ENCODE measurements at places on chromosomes 13 and 19.
A peak's percentile ranks its signal among the peaks of the same experiment; 100 is the strongest.

GRCh38 chr19:37920591-37921450 lies 13.8 kb downstream of the SIPA1L3 start:
- DNase-seq = no peak

GRCh38 chr13:99431927-99432608 lies 69.2 kb upstream of the TM9SF2 start:
- DNase-seq = no peak

DNA sequence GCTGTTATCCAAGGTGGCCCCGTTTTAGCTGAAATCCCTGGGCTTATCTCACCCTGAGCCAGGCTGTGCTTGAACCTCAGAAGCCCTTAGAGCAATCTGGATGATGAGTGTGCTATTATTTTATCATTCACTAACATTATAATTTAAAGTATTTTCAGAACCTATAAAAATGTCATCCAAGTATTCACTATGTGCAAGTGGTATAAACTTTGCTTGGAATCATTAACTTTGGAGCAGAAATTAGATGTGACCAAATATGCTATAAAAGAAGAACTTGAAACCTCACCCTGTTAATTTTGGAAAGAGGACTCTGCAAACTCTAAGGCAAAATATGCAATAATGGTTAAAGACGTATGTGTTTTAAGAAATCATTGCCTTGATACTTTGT lies 147.5 kb downstream of the USP12 start:
- DNase-seq = no peak

DNA sequence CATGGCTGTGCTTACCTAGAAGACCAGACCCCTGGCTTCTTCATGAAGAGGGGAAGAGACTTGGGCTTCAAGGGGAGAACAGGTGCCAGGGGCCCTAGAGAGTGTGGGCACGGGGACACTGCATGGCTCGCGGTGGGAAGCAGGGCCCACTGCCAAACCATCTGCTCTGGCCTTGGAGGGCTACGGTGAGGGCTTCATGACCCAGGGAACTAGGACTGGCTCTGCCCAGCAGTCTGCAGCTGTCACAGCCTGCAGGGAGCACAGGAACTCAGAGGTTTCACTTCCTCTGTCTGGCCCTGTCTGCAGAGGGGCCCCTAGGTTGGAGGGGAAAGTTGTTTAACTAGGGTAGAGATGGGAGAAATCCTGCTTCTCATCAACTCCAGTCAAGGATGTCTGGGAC lies 4.3 kb downstream of the ERCC1 start:
- no peak for DNase-seq

DNA sequence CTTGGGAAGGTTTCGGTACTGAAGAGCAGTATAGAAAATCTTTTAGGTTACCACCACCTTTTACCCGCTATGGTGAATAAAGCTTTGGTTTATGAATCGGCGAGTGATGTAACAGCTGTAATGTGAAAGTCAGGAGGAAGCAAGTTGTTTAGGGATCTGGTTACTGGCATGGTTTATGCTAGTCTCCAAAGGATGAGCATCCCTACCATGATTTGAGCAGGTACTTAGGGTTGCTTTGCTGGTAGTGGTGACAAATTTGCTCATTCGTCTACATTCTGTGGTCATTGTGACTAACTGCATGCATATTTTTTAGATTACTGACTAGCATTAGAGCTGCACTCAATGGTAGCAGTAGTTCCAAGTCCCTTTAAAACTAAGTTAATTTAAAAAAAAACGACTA lies 104.1 kb downstream of the FRY start:
- no peak for DNase-seq

- no peak for DNase-seq
Measured at GRCh38 chr13:98286799-98287198, 109.7 kb upstream of the RNF113B start.

- no peak for DNase-seq
Measured at GRCh38 chr13:35874704-35875103, 256.5 kb downstream of the DCLK1 start.

- no peak for DNase-seq
Measured at GRCh38 chr19:58001895-58002369, 688 bp downstream of the ZNF606 start.

GRCh38 chr13:98488736-98489135 lies 88.2 kb downstream of the STK24 start:
- no peak for DNase-seq

GRCh38 chr19:13012690-13013608 lies 17.7 kb downstream of the NFIX start:
- peak; percentile 20 for DNase-seq

Data from stimulated activated CD8-positive, alpha-beta memory T cell treated with anti-CD3 and anti-CD28 coated beads, Interleukin-12 subunit alpha, Interleukin-12 subunit beta, amount 100 ng/mL, for 4 hours (primary cell).